ENCODE measurements at places on chromosomes 2 and 18. TPM values are rescaled to one million over a fixed set of nuclear protein-coding genes. Genes with fewer than 3 reads are reported as not detected.

DNA sequence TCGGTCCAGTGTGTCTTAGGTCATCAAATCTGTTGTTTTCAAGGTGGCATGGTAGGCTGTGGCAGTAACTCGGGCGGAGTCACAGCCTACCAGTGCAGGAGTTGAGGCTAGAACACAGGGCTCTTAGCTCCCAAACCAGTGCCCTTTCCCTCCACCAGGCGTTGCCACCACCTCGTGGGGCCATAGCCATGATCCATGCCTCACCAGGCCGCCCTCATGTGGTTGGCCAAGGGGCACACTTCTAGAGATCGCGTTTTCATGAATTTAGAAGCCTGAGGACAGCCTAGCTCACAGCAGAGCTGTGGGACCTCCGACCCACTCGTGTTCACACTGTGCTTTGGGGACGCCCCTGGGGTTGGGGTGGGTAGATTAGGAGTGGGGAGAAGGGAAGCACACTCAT, 10.6 kb downstream of the SEC11C start:
- no peak for DNase-seq

- DNase-seq: peak; percentile 90
Observed at GRCh38 chr2:11829947-11830707, 83.7 kb downstream of the LPIN1 start.

DNA sequence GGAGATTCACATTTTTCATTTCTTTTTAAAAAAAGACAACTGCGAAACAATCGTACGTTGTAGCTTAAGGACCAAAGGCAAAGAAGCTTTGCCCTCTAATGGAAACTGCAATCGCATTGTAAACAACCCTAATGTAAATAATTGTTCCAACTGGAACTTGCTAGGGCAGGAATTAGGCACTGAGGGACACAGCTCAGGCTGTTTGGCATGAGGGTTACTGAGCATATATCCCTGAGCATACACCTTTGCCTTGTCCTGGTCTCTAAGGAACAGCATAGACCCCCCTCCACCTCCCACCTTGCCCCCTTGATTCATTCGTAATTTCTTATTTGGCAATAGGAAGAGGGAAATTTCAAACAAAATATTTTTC, 396.4 kb downstream of the LNPK start:
- DNase-seq: no peak

SMAD7 gene
- 71.1 TPM for total RNA-seq

CFC1 gene
- total RNA-seq: 12.4 TPM

GRCh38 chr2:79832511-79833234, 319.8 kb downstream of the CTNNA2 start:
- no peak for DNase-seq

DNA sequence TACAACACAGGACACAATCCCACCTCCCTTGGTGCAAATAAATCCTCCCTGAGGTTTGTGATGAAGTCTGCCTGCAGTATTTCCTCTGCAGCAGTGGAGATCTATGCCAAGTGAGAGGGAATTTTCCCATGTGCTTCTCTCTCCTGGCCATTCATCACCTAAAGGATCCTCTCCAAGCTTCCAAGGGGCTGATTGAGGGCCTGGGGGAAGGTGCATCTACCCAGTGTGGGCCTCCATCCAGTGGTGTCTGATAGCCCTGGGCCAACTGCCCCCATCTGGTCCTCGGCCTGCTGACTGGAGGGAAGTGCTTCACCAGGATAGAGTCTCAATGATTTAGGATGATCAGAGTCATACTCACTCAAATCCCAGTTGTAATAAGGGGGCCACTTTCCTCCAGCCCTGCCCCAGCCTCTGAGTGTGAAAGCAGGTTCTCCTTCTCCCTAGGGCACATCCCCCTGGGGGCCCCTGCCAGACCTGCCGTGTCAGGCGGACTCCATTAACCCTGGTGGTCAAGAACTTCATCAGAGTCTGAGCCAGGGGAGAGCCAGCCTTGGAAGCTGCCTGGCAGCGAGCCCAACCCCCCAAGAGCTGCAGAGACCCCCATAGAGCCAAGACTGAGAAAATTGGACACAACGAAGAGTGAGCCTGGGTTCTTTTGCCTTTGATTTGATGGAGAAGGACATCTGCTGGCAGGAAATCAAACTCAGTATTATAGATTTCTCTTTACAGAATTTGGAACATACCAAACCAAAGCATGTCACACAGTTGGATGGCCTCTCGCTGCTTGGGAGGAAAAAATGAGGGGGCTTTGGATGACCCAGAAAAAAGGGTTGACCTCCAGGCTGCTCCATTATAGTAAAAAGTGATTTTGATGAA, 509.6 kb downstream of the CMPK2 start:
- no peak for DNase-seq

CD207 gene
- not detected for total RNA-seq

GRCh38 chr2:1115843-1116539, 165.3 kb downstream of the SNTG2 start:
- no peak for DNase-seq

DNA sequence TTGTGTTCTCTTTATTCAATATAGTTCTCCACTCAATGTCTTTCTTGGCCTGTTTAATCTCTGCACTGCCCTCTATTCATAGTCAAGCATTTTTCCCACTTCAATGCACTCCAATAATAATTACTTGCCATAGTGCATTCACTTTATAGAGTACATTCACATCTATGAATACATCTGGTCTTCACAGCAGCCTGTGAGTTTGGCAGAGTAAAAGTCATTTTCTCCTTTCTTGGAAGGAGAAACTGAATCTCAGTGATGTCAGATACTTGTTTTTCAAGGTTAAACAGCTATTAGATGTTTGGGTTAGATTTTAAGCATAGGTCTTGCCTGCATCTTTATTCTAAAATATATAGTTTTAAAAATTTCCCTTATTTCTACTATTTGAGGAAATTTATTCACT, 373.2 kb downstream of the TRIB2 start:
- no peak for DNase-seq

GRCh38 chr2:182715121-182715891, 751 bp upstream of the DNAJC10 start:
- DNase-seq: peak; percentile 11

DHX57 gene
- 16.1 TPM for total RNA-seq

GRCh38 chr2:120700659-120701058, 35.0 kb upstream of the GLI2 start:
- no peak for DNase-seq

RAB17 gene
- 58.3 TPM for total RNA-seq

- no peak for DNase-seq
Observed at GRCh38 chr18:63604791-63605567, 17.8 kb downstream of the SERPINB13 start.

ACTR2 gene
- 89.4 TPM for total RNA-seq

ABCB11 gene
- total RNA-seq: 9.2 TPM

GRCh38 chr2:236601316-236602202, 31.9 kb downstream of the ACKR3 start:
- DNase-seq: peak; percentile 39

SULT6B1 gene
- total RNA-seq: not detected

GRCh38 chr18:63253428-63254372, 65.9 kb downstream of the BCL2 start:
- no peak for DNase-seq

KRTCAP3 gene
- total RNA-seq: 19.3 TPM

RESP18 gene
- not detected for total RNA-seq

DNA sequence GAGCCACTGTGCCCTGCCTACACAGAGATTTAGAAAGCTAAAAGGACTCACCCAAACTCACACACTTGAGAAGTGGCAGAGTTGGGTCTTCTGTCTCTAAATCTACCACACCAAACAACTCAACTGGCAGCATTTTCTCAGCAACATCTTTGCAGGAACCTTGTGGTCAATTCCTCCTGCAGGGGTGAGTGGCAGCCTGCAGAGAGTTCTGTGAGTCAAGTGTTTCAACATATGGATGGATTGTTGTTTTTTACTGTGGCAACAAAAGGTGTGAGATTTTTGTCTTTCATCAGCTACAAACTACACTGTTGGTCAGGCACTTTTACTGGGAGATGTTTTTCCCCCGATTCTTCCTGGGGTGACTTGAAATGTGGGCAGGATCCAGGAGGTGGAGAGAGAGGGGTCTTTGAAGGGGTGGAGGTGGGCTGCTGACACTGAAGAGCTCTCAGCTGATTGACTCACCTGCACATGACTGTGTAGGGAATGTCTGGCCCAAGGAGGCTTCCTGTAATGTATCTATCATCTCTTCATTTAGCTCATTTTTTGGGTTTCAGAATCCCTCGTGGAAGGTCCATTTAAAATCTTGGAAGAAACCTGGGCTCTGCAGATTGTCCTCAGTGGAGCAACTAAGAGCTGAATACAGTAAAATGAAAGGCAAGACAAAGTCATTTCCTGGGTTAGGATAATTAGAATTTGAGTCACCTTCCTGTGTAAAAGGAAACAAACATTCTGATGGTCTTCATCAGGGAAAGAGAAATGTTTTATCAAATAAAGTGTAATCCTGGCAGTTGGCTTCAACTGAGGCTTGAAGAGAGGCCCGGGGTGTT, 98.6 kb downstream of the MSH2 start:
- no peak for DNase-seq

TACR1 gene
- 0.28 TPM for total RNA-seq

DNA sequence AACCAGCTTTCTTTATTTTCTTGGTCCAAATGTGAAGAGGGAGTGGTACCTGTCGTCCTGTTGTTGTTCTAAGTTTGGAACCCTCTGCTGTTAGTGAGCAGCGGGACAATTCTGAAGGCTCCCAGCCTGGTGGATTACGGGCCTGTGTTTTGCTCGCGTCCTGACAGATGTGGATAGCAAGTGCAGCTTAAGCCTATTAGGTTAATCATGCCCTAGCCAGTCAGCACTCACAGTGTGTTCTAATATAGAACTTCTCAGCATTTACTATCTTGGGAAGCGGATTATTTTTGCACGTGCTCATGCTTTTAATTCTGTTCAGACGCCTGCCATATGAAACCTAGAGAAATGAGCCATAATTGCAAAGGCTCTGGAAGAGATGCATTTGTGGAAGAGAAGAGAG, at the start of gene PCARE:
Gene PCARE (minus strand): TSS at position 113 of the 400 bp plus-strand sequence. CDS start 262 bp downstream, outside the sequence.
- DNase-seq: no peak

DNA sequence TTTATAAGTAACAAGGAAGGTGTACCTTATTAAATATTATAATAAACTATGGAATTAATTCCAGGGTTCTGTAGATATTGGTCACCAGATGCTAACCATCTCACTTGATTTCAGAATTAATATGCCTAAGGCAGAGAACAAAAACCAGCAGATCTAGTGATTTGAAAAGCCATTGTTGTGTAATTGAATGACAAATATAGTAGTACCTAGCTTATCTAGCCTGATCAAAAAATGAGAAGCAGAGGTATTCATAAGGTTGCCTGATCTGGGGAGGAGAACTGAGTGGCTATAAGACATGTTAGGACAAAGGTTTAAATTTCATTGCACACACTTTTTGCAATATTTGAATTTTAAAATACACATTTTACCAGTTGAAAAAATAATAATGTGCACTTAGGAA, 132.0 kb upstream of the UBE2E3 start:
- DNase-seq: no peak

ADCYAP1 gene
- 0.40 TPM for total RNA-seq

DNAJC5G gene
- not detected for total RNA-seq

TCF23 gene
- total RNA-seq: not detected

- DNase-seq: no peak
Observed at GRCh38 chr18:77160515-77160914, 27.9 kb upstream of the MBP start.

- no peak for DNase-seq
Observed at GRCh38 chr2:232833830-232834229, 36.2 kb upstream of the SNORC start.

DNA sequence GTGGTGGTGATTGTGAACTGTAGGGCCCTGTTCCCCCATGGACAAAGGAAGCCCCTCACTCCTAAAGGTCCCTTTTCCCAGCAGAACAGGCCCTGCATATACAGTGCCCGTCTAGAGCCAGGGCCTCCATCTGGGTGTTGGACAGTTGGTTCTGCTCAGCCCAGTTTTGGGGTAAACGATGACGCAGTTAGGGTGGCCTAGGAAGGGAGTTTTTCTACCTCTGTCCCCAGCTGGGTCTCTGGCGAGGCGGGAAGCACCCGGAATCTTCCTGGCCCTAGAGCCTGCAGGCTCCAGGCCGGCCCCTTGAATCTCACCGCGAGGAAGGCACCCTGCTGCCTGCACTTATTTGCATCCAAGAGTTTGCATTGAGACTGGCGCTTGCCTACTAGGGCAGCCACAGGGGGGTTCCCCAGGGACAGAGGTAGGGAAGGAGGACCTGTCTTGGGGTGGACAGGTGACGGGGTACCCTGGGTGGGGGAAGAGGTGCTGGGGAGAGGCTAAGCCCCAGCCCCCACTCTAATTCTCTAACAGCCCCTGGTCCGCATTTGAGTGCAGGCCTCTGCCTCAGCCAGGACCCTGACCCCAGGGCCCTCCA, 529 bp upstream of the MTA3 start:
- peak; percentile 63 for DNase-seq

DNA sequence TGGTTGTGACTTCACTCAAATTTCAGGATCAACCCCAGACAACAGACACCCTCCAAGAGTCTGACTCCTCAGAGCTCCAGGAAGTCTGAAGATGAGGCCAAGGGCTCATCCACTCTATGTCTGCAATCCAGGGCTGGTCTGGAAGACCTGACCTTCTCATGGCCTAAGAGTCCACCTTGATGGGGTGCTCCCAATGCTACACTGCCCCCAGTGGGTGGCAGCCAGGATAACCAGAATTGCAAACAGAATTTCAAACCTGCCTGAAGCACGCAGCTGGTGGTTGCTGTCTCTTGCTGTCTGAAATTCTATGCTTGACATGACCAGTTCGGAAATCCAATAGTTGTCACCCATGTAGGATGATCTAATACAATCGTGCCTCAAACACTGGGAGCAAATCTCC, 96.0 kb downstream of the UXS1 start:
- DNase-seq: peak; percentile 42

TSPYL6 gene
- total RNA-seq: not detected

- peak; percentile 63 for DNase-seq
Observed at GRCh38 chr2:20208476-20208859, 16.5 kb downstream of the SDC1 start.

GRCh38 chr18:79798999-79799370, 1.2 kb downstream of the KCNG2 start:
- peak; percentile 34 for DNase-seq

DNA sequence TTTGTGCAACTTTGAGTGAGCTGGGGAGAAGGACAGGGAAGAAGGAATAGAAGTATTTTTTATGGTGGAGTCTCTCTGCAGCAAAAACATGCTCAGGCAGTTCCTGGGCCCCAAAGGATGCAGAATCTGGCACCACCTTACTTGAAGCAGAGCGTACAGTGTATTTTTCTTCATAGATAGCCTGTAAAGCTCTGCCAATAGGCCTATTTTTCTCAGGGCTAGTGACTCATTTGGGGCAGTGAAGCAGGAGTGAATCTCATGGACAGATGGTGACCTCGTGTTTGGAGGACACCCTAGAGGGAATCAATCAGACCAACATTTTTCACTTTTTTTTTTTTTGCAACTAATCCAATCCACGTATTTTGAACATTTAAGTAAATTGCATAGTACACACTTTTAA, 268.1 kb upstream of the CXCR4 start:
- DNase-seq: no peak

EVX2 gene
- 3.7 TPM for total RNA-seq

DNA sequence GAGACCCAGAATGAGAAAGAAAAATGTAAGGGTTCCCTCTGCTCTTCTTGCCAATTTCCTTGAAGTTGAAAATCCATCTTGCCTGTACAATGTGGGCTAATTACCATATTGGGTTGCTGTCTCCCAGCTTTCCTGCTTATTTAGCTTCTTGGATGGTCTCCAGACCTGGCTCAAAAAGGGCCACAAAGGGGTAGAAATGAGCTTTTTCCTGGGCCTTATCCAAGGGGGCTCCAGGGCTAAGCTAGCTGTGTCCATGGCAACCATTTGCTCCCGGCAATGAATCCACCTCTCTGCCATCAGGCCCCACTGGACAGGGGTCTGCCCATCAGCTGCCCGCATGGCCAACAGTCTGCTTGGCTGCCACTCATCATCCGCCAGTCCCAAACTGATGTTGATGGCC, 85.0 kb downstream of the BOD1L2 start:
- DNase-seq: no peak

ACMSD gene
- total RNA-seq: 6.5 TPM

DDX1 gene
- 70.2 TPM for total RNA-seq

Data from hepatocyte (in vitro differentiated cells).